Cerebellar nuclear complex (tissue), 1 donor: ENCODE measurements at places on chromosomes 2 and 18.

DNA sequence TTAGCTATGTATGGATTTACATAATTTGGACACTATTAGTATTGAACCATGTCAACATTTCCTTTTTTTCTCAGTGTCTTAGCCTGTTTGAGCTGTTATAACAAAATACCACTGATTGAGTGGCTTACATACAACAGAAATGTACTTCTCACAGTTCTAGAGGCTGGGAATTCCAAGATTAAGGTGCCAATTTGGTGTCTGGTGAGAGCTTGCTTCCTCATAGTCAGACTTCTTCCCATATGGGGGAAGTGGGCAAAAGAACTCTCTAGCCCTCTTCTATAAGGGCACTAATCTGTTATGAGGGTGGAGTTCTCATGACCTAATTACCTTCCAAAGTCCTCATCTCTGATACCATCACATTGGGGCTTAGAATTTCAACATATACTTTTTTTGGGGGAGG, 12.6 kb downstream of the ZNF804A start:
- no peak for DNase-seq

- DNase-seq = no peak
Measured at GRCh38 chr2:121283670-121284462, 1.1 kb downstream of the TFCP2L1 start.

- DNase-seq = no peak
Measured at GRCh38 chr2:74578408-74578807, 23.9 kb downstream of the DOK1 start.

GRCh38 chr2:235506291-235506996, 12.6 kb downstream of the AGAP1 start:
- DNase-seq = no peak

GRCh38 chr2:24083567-24084385, 858 bp downstream of the TP53I3 start:
- no peak for DNase-seq

GRCh38 chr2:18440141-18440661, 120.3 kb downstream of the RDH14 start:
- DNase-seq = no peak

- DNase-seq = no peak
Measured at GRCh38 chr2:161161074-161161706, 962 bp downstream of the TANK start.

DNA sequence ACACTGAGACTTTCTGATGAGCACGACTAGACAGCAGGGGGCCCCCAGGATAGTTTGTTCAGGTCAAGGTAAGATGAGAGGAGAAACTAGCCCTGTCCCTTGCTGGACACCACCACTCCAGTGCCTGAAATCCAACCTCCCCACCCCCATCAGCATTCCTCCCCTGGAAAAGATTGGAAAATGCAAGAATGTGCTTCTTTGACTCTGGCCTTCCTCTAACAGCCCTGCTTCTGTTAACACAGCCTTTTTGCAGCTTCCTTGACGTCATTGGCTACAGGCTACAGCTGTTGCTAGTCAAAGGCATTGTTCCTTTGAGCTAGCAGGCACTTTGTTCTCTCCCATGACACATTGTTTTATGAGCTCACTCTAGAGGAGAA, 20.1 kb upstream of the LTBP1 start:
- no peak for DNase-seq

GRCh38 chr2:109560265-109560664, 53.5 kb downstream of the SEPTIN10 start:
- DNase-seq = no peak

DNA sequence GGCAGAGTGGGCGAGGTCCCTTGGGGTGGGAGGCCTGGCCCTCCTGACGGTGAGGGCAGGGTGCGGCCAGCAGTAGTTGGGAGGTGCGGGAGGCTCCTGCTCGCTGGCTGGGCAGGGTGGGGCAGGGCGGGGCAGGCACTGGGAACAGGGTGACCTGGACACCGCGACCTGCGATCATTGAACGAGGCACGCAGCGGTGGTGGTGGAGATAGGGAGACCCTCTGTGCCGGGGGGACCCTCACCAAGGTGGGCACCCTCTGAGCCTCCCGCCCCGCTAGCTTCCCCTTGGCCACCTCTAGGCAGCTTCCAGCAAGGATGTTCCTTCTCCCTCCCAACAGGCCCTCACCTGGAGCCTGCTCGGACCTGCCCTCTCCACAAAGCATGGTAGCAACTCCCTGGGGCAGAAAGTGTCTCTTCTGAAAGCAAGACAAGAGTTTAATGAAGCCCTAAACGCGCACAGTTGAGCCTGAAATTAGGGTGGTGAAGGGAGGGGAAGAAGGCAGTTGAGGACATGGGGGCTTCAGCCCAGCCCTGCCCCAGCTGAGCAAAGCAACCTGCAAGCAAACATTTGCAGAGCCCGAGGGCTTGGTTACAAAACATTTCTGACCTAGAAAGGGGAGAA, 15.4 kb upstream of the FOSL2 start:
- no peak for DNase-seq

DNA sequence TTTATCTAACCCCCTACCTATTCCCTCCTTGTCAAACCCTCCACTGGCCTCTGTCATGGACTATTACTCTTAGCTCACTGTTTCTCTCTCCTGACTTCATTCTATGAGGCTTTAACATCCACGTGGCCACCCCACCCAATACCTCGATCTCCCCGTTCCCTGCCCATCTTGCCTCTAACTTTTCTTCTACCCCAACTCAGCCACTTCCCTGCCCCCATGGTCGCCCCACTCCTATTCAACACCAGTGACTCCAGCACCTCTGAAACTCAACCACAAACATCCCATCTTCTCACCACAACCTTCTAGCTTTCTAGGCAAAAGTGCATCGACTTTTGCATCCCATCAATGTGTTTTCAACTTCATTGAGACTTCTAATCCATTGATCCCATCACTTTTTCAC, 94.2 kb upstream of the EPAS1 start:
- no peak for DNase-seq

DNA sequence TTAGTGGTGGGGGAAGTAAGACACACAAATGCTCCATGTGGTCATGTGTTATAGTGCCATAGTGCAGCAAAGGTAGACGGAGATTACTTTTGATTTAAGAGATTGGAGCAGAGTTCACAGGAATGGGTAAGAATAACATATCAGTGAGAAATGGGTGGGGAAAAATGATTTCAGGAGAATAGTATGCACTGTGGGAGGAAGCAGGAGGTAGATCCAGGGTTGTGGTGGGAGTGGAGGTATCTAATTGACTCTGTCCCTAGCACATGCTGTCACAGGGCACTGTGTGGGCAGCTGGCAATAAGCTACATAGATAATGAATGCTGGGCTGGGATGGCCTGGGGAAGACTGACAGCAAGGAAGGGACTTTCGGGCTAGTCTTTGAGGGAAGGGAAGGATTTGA, 65.3 kb downstream of the STAT1 start:
- DNase-seq = no peak

DNA sequence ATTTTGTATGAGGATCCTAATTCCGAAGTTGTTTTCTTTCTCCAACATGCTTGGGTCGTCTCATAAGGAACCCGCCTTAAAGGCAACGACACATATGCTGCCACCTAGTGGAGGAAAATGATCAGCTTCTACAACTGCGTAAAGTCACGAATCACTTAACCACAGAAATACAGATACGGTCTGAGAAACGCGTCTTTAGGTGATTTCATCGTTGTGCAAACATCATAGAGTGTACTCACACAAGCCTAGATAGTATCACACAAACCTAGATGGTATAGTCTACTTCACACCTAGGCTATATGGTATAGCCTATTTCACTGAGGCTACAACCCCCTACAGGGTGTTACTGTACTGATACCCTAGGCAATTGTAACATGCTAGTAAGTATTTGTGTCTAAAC, 13.1 kb downstream of the GNLY start:
- DNase-seq = peak; percentile 3

DNA sequence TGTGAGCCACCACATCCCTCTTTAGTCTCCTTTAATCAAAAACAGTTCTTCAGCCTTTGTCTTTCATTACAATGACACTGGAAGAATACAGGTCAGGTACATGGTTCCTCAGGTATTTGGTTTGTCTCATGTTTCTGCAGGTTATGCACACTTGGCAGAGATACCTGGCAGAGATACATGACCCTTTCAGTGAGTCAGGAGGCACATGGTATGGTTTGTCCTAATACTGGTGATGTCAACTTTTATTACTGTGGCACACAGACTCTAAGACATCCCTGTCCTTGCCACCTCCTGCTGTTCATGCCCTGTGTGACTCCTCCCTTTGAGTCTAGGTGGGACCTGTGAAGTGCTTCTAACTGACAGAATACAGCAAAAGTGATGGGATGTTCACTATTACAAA, 58.4 kb downstream of the SPIRE1 start:
- no peak for DNase-seq

DNA sequence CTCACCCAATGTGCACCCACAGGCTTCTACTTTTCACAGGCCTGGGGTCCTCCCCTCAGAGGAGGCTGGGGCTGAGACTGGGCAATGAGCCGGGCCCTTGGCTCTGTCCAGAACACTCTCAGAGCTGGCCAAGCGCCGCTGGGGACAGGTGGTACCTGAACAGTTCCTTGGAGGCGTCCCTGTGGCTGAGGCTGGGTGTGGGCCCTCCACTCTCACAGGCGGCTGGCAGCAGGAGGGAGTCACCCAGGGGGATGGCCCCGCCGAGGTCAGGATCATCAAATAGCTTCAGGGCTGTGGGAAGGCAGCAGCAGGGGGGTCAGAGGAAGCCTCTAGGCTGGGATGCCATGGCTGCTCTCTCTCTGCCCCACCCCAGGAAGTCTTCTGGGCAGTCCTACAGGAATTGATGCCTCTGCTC, 27.1 kb downstream of the HS1BP3 start:
- no peak for DNase-seq

DNA sequence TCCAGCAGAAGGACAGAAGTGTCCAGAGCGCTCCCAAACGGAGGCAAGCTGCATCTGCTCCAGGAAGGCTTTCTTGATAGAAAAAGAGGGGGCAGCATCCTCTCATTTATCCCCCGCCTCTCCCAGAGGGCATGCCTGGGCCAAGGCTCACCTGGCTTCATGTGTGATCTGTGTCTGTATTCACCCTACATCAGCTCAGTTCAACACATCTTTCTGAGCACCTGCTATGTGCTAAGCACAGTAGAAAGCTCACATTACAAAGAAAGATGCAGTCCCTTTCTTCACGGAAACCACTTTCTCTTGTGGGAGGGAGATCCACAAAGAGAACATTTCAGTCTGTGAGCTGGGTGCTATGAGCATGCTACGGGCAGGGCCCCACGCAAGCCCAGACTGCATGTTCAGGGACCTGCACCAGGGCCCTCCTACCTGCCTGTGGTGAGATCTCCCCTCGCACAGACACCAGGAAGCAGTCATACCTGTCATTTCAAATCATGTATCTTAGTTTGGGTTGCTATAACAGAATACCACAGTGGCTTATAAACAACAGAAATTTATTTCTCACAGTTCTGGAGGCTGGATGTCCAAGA, 90.7 kb downstream of the PDCL3 start:
- no peak for DNase-seq

DNA sequence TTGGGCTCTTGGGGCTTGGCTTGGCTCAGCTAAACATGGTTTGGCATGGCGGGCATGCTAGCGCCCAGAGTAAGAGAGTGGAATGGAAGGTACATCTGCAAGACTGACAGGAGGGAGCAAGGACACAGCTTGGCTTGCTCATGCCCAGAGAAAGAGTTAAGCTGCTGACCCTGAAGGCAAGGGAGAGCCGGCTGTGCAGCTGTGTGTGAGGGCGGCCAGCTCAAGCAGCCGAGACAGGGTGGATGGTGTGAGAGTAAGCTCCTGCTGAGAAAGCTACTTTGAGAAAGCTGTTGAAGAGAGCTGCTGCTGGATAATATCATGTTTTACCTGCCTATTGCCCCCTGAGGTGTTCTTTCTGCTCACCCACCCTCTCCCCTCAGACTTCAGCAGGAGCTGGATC, 135.6 kb downstream of the CCBE1 start:
- no peak for DNase-seq

GRCh38 chr18:58562999-58563667, 65.8 kb downstream of the ALPK2 start:
- DNase-seq = no peak

DNA sequence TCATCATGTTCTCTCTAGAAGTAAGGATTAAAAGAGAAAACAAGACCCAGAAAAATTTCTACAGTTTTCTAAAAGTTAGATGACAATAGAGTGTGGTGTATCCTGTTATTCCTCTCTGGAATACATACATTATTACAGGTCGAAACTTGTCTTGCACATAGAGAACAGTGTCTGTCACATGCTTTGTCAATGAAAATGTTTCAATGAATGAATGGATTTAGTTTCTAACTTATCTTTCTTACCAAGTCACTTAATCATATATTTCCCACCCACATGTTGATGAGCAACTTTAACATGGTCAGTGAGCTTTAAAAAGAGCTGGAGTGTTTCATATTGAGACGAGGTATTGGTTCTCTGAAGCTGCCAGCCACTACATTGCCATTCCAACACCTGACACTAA, 4.3 kb downstream of the DSG4 start:
- DNase-seq = no peak

DNA sequence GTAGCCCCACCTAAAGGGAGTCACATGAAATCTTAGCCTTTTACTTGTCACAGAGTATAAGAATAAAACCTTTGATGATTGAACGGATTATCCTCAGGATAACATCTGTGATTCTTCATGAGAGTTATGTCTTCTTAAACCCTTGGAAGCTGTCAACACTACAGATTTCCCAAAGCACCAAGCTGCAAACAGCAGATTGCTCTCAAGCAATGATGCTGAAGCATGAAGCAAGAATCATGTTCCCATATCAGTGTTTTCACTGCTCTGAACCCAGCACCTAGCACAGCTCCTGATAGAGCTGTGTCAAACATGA, 47.6 kb upstream of the CELF4 start:
- no peak for DNase-seq

DNA sequence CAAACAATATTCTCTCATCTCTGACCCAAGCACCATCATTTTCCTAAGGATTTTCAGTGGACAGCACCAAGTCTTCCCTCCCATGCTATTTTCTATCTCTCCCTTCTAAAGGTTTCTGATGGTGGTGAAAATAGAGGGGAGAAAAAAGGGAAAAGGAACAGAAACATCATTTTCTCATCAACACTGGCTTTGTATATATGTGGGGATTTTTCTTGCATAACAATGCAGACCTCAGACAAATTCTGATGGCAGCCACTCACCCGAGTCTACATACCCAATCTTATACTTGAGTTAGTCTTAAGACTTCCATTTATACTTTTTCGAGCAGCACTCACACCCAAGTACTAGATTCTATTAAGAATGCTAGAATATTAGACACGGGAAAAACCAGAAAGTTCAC, 95.8 kb downstream of the TMEM163 start:
- DNase-seq = no peak

GRCh38 chr2:207167099-207167923, 1.6 kb upstream of the KLF7 start:
- no peak for DNase-seq

DNA sequence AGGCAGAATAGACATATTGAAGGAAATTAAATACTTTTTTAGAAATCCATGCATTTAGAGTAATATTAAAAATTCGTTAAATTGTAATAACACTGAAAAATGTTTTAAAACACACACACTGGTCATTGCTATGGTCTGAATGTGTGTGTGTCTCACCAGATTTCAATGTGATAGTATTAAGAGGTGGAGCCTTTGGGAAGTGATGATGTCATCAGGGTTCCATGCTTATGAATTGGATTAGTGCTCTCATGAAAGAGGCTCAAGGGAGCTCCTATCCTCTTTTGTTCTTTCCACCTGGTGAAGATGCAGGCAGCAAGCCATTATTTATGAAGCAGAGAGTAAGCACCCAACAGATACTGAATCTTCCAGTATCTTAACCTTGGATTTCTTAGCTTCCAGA, 441.8 kb downstream of the CDH2 start:
- DNase-seq = no peak
